ENCODE measurements at places on chromosomes 12 and 14.
A peak's percentile ranks its signal among the peaks of the same experiment; 100 is the strongest.

DNA sequence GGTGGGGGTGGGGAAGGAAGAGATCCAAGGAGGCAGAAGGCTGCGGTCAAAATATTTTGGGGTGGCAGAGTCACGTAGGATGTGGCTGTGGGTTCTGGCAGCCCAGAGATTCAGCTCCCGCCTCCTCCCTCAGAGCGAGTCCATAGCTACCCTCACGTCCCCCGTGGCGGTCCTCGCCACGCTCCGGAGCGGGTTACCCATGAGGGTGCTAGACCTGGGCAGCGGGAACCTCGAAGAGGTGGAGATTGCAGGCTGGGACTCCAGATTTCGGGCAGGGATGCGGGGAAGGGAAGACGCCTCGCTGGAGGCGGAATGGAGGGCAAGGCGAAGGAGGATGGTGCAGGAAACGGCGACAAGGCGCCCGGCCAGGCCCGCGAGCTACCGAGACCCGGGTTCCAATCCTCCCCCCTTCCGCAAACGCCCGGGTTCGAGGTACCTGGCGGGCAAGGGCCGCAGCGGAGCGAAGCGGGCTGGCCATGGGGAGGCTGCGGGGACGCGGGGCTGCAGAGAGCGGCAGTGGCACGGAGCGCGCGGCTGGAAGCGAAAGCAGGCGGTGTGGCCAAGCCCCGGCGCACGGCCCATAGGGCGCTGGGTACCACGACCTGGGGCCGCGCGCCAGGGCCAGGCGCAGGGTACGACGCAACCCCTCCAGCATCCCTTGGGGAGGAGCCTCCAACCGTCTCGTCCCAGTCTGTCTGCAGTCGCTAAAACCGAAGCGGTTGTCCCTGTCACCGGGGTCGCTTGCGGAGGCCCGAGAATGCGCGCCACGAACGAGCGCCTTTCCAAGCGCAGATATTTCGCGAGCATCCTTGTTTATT, 46.2 kb downstream of the BCAT1 start:
- DNase-seq, result no peak

DNA sequence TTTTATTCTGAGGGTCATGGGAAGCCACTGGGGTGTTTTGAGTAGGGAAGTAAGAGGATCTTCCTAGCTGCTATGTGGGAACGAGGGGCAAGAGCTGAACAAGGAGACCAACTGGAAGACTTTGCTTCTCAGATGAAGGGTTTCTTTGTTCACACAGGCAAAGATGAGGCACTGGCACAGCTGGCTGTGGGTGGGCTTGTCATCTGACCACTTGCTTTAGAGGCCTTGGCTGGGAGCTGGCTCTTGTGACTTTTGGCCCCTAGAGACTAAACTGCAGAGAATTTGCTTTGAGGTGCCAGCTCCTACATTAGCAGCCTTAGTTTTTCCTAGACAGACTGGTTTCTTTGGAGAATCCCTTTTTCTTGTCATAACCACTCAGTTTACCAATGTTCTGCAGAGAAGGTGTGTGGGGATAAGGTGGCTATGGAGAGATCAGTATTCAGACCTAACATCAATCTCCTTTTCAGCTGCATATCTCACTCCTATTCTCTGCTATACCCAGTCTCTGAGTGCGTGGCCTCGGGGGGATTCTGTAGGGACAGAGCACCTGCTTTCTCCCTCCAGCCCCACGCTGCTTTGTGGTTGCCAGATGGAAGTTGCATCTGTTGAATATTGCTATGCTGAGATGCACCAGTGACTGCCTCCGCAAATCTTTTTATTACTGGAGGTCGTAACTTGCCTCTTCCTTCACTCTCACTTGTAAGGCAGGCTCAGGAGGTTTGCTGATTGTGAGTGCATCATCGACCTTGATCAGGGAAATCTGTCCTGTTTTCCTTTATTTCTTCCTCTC, 12.7 kb downstream of the PPP2R5C start:
- peak; percentile 95 for DNase-seq

GRCh38 chr14:75871181-75871880, 110.5 kb downstream of the TGFB3 start:
- DNase-seq, result no peak

DNA sequence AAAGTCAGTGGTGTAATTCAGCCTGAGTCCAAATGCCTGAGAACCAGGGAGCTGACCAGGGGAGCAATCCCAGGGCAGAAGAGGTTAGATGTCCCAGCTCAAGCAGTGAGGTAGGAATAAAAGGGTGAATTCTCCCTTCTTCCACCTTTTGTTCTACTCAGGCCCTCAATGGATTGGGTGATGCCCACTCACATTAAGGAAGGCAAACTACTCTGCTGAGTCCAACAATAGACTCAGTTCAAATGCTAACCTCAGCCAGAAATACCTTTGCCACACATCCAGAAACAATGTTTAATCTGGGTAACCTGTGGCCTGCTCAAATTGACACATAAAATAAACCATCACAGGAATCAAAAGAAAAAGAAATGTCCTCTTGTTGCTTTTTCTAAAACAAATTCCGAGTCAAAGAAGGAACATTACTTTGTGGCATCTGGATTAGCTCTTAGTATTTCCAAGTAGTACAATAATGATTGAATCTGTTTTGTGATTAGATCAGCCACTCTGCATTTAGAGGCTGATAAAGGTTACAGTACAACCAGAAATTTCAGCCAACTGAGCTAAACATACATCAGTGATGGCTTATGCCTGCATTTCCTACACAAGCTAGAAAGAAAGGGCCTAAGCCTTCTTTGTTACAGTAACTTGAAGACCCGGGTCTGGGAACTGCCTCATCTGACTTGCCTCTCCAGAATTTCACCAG, 43.6 kb upstream of the TRIM9 start:
- DNase-seq, result no peak

DNA sequence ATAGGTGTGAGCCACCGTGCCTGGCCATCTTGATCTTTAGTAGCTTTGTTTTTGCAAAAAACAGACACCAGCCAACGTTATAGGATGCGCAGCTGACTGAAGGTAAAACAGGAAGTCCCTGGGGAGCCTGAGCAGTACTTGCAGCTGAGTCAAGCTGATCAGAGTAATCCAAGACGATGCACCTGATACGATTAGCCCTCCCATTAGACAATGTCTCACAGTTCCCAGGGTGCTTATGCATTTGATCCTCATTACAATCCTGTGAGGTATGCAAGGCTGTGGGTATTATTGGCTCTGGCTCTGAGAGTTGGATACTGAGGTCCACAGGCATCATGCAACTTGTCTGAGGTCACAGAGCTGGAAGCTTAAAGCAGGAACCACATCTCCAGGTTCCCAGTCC, 8.1 kb downstream of the KRT18 start:
- no peak for DNase-seq
